ENCODE measurements at places on chromosomes 1 and 21.

DNA sequence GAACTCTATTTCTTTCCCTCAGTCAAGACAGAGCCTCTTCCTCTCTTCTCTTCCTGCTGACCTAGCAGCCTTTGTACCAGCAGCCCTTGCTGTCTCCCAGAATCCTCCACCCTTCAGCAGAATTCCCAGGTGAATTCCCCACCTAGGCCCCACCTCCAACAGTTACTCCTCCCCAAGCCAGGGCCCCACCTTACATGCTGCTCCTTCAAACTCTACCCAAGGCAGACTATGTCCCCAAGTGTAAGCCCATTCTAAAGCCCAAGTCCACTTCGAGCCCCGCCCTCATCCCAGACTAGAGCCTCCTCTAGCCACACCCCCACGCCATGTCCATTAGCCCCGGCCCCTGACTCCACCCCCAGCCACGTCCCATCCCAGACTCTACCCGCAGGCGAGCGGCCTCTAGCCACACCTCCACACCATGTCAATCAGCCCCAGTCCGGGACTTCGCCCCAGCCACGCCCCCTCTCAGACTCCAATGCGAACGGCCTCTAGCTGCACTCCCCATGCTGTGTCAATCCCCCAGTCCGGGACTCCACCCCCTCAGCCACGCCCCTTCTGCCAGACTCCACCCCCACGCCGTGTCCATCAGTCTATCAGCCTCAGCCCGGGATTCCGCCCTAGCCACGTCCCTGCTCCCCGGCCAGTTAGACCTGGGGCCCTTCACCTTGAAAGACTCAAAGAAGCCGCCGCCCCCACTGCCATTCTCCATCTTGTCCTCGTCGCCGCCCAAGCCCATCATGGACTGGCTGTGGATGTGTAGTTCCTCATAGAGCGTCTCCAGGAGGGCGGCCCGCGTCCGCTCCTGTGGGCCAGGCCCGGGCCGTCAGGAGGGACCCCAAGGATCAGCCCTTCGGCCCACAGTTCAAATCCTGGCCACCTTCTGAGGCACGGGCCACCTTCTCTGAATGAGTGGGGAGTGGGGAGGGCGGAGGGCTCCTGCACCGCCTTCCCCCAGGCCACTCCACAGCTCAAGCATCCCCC is 61.3 kb downstream of the RAP1GAP start:
- peak; percentile 86 for DNase-seq

DNA sequence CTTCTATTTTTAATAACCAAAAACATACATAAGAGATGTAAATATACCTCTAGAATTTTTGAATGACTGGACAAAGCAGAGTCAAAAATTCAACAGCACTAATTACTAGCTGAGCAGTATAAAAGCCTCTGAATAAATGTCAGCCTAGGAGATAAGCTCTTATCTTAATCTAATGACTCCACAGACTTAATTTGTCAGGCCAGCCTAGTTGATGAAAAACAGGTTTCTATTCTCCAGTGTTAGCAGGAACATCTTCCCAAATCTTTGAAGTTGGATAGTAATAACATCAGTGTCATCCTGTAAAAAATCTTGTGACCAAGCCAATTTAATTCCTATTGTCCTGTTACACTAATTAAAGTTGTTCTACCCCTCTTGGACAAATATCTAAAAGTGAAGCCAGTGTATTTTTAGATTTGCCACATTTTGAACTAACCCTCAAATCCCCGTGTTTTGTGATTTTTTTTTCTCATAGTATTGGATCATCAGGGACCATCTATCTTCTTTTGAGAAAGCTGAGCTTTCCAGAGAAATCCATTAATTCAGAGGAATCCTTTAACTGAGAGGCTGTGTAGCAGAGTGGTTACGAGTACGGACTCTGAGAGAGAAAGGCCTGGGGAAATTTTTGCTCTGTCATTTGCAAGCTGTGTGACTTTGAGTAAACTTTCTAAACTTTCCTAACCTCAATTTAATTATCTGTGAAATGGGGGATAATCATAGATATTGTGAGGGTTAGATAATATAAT is 41.2 kb downstream of the LMO4 start:
- no peak for DNase-seq

DNA sequence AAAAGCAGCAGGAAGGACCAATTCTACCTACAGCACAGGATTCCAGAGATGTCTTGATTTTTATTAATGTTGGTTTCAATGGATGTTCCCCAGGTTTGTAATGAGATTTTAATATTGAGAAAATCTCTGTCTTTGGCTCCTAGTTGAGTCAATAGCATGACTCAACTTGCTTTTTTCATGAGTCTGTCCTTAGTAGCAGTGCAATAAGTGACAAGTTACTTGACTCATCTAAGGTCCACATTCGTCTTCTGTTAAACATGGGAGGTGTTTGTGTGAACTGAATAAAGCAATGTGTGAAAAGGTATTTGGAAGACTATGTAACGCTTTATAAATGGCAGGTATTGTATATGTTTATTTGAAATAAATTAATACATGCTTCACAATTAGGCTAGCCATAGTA is 645.0 kb upstream of the PTBP2 start:
- no peak for DNase-seq

- DNase-seq: no peak
Measured at GRCh38 chr1:236416165-236416564, 22.1 kb downstream of the EDARADD start.

DNA sequence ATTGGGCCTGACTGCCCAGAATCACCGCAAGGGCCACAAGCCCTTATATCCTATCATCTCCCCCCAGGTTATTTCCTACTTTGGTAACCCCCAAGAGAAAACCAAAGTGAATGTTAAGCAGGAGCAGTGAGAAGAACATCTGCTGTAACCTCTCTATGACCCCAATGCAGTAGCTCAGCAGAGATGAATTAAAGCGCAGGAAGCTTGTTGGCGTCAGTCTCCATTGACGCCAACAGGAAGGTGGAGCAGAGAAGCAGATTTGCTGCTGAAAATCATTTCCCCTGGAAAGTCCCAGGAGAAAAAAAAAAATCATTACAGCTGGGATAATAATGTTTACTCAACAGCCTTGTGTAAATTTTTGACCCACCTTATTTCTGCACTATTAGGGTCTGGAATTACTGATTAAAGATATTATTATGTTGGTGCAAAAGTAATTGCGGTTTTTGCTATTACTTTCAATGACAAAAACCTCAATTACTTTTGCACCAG is 33.2 kb upstream of the FAM163A start:
- peak; percentile 54 for DNase-seq

DNA sequence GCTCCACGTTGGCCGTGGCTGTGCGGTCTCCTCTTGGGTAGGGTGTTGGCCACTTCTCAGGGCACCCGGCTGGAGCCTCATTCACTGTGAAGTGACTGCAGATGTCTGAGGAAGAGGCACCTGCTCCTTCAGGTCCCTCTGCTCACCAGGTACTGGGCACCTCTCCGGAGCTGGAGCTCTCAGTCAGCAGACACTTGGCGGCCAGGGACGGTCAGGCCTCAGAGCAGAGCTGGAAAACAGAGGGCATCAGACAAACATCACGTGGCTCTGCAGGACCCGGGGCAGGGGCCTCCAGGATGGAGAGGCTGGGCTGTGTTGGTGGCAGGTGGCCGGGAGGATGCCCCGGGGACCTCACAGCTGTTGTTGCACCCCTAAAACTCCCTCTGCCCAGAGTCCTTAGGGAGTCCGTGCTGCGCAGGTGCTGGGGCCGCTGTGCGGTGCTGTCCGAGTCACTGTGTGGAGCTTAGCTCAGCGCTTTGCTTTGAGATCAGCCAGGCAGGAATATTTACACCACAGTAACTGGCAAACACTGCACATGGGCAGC is 59.7 kb downstream of the SLX9 start:
- no peak for DNase-seq

DNA sequence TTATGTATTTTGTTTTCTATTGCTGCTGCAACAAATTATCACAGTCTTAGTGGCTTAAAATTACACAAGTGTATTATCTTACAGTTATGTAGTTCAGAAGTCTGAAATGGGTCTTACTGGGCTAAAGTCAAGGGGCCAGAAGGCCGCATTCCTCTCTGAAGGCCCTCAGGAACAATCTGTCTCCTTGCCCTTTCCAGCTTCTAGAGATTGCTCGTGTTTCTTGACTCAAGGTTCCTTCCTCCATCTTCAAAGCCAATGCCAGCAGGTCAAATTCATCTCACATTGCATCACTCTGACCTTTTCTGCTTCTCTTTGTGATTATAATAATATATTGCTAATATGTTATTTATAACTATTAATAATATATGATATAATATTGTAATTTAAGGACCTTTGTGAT is 97.1 kb downstream of the DIRAS3 start:
- DNase-seq: no peak

DNA sequence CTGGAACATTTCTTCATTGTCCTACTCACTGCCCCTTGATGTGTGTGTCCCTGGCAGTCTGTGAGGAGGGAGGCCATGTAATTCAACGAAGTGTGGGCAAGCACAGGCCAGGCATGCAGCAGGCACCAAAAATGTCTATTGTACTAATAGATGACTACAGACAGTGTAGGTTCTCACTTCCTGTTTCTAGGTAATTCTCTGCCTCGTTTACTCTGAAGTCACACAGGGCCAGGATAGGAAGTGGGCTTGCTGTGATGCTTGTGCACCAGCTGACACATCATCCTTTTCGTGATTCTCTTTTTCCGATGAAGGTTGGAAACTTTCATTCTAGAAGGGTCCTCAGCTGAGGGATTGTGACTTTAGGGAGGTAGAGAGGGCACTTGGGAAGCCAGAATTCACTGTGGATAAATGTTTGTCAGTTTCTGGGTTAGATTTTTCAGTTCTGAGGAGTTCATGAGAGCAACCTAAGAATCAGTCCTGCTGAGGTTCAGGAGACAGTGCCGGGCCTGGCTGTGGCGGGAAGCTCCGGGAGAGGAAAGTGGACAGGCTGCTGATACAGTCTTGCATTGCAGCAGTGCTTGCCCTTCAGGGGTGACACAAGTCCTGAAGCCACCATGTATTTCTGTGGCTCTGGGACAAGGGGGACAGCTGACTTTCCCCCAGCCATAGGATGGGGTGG is 4.3 kb upstream of the CSF1 start:
- no peak for DNase-seq

- no peak for DNase-seq
Measured at GRCh38 chr1:32352831-32353383, 9.4 kb downstream of the FAM229A start.

DNA sequence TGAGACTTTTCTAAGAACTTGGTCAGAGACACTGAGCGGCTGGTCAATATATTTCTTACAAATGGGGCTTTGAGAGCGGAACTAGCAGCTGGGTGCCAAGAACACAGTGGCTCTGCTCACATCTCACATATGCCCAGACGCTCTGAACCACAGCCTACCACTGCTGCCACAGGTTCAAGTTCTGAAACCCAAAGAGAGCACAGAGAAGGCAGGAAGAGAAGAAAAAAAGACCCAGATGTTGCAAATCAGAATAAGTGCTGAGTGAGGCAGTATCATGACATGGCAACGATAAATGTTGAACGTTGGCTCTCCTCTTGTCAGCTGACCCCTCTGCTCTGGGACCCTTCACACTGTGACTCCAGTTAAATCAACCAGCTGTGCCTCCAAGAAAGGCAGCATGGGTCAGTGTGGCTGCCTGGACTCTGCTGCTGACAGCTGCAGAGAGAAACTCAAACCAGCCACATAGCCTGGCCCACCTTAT is 26.4 kb downstream of the HIVEP3 start:
- no peak for DNase-seq

GRCh38 chr1:85411567-85412305 is 53.2 kb downstream of the DDAH1 start:
- peak; percentile 57 for DNase-seq

DNA sequence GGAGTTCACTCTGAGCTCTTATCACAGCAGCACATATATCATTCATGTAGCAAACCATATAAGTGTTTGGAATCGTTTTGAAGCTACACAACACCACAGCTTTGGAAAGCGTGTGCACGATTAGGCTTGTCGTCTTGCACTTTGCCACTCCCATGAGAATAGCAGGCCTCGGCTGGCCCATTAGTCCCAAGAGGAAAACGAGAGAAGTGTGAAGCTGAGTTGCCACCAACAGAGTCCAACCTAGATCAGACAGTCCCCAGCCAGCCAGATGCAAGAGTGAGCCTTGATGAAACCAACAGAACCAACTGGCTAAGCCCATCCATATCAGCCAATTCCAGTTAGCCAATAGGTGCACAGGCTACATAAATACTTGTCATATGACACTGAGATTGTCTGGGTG is 238.4 kb downstream of the C1orf94 start:
- DNase-seq: no peak

DNA sequence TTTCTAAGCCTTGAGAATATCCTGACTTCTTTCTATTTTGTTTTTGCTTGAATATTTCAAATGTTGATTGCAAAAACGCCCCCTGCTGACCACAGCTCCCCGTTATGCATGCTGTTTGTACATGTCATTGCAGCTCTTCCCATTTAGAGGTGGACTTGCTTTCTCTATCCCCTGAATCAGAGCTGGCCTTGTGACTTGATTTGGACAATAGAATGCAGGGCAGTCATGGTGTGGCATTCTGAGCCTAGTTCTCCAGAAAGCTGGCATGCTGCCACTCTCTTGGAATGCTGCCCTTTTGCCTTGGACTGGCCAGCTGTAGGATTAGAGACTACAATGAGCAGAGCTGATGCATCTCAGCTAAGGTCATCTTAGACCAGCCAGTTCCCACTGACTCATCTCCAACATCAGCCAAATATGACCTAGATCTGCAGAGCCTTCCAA is 1561.5 kb downstream of the MRPL39 start:
- peak; percentile 2 for DNase-seq

DNA sequence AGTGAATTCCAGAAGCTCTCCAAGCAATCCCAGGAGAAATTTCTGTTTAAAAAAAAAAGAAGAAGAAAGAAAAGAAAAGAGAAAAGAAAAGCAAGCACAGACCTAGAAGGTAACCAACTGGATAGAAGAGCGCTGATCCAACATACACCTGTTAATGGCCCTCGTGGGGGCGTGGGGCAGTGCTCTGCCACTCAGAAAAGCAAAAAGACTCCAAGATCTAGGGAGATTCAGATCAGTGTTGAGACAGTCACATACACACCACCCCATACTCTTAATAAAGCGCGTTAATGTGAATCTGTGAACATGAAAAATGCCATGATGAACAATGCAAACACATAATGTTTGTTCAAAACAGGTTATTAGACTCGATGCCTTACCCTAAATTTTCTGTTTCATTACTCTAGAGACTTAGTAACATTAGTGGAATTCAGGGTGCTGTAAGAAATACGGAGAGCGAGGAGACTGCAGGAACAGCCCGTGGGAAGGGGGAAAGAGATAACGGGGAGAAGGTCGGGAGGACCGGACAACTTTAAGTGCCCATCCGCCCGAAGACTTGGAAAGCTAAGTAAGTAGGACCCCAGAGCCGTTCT is 406 bp downstream of the NME7 start:
- no peak for DNase-seq

DNA sequence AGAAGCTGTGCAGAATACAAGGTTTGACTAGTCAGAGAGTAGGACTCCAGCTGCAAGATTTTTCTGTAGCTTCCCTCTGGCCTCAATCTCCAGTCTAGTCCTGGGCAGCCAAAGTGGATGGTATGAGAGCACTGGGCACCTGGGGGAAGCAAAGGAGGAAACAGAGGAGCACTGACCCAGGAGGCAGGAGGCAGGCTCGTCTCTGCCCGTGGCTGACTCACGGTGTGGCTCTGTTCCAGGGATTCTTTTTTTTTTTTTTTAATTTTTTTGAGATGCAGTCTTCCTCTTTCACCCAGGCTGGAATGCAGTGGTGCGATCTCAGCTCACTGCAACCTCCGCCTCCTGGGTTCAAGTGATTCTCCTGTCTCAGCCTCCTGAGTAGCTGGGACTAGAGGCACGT is 4.1 kb upstream of the NPPB start:
- peak; percentile 36 for DNase-seq
